ENCODE measurements at places on chromosomes 7 and 10.

DNA sequence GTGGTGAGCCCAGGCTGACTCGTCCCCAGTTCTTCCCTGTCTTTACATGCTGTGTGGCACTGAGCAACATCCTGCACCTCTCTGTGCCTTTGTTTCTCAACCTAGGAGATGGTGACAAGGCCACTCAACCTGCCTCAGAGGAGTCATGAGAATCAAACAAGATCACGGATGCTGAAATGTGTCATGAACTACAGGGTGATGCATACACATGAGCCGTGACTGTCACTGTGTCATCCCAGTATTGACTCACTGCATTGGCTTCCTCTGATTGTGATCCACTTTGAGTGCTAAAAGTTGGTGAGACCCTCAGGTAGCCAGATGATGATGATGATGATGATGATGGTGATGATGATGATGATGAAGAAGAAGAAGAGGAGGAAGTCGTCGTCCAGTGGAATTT, 11.5 kb downstream of the C10orf71 start:
- DNase-seq, result no peak

- no peak for DNase-seq
Observed at GRCh38 chr7:121436688-121437087, 40.6 kb upstream of the FAM3C start.

- DNase-seq, result no peak
Observed at GRCh38 chr10:97512993-97513392, 14.3 kb downstream of the UBTD1 start.

GRCh38 chr7:86158111-86158510, 485.6 kb upstream of the GRM3 start:
- no peak for DNase-seq

- no peak for DNase-seq
Observed at GRCh38 chr7:45163692-45164052, 6.1 kb downstream of the RAMP3 start.

All from CD4-positive, alpha-beta T cell treated with Interleukin-12 subunit alpha and Interleukin-12 subunit beta, for 1 hour (primary cell).